ENCODE measurements at places on chromosomes 12 and 14.

- no peaks in the 10 kb centered on the region for H3K36me3 ChIP-seq
- peaks cover 3% of the 10 kb centered on the region for H3K27me3 ChIP-seq
- no peak overlapping the region for H3K4me3 ChIP-seq
- peaks cover 15% of the 10 kb centered on the region for H3K4me1 ChIP-seq
Measured at GRCh38 chr14:99744199-99744872, 48.9 kb upstream of the EML1 start.

DNA sequence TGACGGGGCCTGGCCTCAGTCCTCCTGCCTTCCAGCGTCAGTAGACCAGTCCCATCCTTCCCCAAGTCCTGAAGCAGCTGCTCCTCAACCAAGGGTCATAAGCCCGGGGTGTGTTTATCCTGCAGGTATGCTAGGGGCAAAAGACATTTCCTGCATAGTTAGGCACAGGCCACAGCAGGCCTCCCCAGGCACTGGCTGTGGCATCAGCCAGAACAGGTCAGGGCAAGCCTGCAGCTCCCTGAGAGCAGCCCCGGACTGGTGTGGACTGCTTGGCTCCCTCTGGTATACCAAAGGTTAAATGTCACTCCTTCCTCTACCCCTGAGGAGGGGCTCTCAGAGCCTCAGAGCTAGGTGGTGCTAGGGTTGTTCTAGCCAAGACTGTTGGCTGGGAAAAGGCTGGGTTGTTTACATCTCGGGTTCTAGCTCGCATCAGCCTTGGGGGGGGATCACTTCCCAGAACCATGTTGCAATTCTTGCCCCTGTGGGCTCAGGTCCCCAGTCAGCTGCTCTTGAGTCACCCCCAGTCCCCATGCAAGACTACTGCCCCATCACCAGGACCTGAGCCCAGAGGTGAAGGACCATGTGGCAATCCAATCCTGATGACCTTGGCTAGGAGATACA is 2.9 kb downstream of the MMP14 start:
- H3K27me3 ChIP-seq = peaks cover 22% of the 10 kb centered on the region
- peak overlapping the region; percentile 84 for H3K27ac ChIP-seq
- H3K36me3 ChIP-seq = peaks cover 31% of the 10 kb centered on the region
- DNase-seq = no peak

- no peak overlapping the region for H3K4me3 ChIP-seq
- H3K27me3 ChIP-seq = peaks cover 8% of the 10 kb centered on the region
- peaks cover 31% of the 10 kb centered on the region for H3K4me1 ChIP-seq
- no peak for DNase-seq
- H3K27ac ChIP-seq = no peak overlapping the region
- H3K36me3 ChIP-seq = peaks cover 5% of the 10 kb centered on the region
Measured at GRCh38 chr12:52014567-52015530, 8.1 kb downstream of the TAMALIN start.

- no peaks in the 10 kb centered on the region for H3K4me1 ChIP-seq
- H3K27ac ChIP-seq = no peak overlapping the region
- H3K27me3 ChIP-seq = no peaks in the 10 kb centered on the region
- no peak for DNase-seq
Measured at GRCh38 chr14:105865904-105866840, 339.8 kb downstream of the TMEM121 start.

GRCh38 chr12:94380507-94380906 is 79.2 kb downstream of the CEP83 start:
- H3K4me3 ChIP-seq = no peak overlapping the region
- no peaks in the 10 kb centered on the region for H3K36me3 ChIP-seq
- H3K27ac ChIP-seq = no peak overlapping the region
- DNase-seq = no peak

DNA sequence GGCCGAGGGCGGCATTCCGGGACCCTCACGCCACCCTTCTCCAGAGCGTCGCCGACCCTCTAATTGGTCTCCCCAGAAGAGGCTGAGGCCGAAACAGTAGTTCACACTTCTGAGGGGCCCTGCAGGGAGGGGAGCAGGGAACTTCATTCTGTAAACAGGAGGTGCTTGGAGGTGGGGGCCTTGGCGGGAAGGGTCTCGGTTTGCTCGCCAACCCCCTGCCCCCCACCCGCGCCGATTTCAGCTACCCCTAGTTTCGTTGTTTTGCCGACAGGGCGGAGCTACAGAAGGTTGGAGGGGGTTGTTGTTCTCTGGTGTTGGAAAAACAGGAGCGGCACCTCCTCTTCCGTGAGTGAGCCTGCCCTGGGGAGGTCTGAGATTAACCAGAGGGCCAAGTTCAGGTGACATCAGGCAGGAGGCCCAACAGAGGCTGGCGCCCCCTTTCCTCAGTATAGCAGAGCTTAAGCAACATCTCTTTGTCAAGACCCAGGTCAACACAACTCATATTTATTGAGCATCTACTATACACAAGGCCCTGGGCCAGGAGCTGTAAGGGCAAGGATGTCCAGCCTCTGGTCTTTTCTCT is 682 bp downstream of the ERBB3 start:
- peak overlapping the region; percentile 88 for H3K27ac ChIP-seq
- peak overlapping the region; percentile 78 for H3K4me3 ChIP-seq
- H3K36me3 ChIP-seq = peaks cover 7% of the 10 kb centered on the region
- no peak for DNase-seq

DNA sequence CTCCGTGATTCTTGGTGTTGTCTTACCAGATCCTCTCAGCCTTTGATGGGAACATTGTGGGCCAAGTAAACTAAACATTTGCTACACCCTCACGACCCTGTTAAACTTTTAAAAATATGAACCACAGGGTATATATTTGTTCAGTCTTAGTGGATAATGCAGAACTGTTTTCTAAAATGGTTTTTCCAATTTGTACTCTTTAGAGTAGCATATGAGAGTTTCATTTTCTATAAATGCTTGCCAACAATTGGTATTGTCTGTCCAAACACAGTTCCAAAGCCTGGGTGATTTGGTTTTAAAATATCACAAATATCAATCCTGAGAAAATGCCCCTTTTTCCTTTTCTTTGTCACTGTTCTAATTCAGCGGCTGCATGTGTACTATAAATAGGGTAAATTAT is 6.7 kb upstream of the IL22 start:
- DNase-seq = no peak
- H3K27ac ChIP-seq = no peak overlapping the region
- no peaks in the 10 kb centered on the region for H3K27me3 ChIP-seq
- H3K4me1 ChIP-seq = no peaks in the 10 kb centered on the region

DNA sequence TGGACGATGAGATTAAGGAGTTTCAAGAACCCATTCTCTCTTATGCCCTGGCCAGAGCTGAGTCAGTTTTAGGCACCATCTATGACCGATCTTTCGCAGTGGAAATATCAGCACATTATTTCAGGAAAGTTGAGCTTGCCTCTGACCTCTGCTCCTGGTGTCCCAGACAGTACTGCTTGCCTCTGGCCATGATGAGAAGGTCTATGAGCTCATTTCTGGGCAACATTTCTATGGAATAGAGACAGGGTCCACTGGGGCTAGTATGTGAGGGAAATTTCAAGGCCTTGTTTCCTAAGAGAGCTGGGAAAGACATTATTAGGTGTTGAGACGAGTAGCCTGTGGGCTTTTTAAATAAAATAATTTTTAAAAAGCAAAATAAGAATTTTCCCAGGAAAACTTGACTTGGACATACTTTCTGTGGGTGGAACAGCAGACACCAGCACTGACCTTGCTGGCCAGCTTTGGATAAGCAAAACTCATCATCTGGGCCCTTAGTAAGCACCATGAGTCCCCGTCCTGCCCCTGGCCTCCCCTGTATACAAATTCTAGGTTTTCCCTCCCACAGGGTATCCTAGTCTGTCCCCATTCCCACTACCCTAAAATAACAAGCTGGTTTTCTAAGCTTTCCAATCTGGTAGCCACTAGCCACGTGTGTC is 43.4 kb downstream of the DIO2 start:
- no peak for DNase-seq
- H3K27me3 ChIP-seq = no peaks in the 10 kb centered on the region
- no peak overlapping the region for H3K27ac ChIP-seq
- H3K36me3 ChIP-seq = no peaks in the 10 kb centered on the region
- no peak overlapping the region for H3K4me3 ChIP-seq
- H3K4me1 ChIP-seq = no peaks in the 10 kb centered on the region

DNA sequence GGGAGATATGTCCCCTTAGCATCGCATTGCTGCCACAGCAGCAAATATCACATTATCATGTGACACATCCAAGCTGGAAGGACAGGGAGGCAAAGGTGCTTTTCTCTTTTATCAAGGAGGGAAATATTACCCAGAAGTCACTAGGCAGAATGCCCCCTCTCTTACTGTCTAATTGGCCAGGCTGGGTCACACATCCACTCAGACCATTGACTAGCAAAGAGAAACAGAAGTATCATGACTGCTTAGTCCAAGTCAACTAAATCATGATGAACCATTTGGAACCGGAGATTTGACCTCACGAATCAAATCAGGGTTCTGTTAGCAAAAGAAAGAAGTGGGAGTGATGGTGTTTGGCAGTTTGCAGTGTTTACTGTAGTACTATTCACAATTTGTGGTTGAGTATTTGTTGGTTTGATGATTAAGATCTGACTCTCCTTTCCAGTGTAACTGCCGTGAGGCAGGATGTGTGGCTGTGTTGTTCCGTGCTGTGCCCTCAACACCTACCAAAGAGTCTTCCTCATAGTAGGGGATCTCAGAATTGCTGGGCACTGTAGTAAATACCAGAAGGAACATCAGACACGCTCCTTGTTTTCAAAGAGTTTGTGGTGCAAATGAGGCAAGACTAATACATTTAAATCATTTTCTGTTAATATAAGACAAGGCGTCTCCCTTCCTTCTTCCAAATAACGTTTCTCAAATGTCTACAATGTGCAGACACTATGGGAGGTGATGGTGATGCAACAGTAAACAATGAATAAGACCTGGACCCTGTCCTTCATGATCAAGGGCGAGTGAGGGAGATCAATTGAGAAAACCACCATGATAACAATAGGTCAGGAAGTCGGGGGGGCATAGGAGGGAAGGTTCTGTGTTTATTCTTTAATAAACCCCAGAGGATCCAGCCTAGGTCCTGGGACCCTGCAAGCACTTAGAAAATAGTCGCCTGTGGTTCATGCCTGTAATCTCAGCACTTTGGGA is 194.4 kb upstream of the CRY1 start:
- H3K27me3 ChIP-seq = no peaks in the 10 kb centered on the region
- no peak for DNase-seq
- H3K27ac ChIP-seq = no peak overlapping the region
- H3K4me1 ChIP-seq = no peaks in the 10 kb centered on the region
- H3K4me3 ChIP-seq = no peak overlapping the region
- no peaks in the 10 kb centered on the region for H3K36me3 ChIP-seq

Data from spinal cord (tissue), 10 donors.